ENCODE measurements at places on chromosomes 3 and 15. TPM values are rescaled to one million over a fixed set of nuclear protein-coding genes. Genes with fewer than 3 reads are reported as not detected.

DNA sequence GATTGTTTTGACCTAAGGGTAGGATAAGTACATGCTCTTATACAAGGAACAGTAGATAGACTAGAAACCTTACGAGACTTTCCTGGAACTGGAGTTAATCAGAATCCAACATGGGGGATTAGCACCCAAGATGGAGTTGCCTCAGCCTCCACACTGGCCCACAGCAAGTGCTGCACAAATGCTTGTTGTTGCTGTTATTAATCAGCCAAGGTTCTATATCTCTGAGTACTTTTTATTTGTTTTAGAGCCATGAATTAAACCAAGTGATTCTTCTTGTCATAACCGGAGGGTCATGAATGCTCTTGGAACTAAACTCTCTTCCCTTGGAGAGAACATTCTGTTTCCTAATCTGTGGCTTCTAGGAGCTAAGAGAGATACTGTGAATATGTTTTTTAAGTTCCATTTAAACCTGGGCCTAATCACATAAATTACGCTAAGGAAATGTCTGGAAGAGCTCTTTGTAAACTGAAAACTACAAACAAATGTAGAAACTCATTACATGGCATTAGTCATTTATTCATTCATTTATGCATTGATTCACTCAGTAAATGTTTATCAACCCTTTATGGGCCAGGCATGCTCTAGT, 5.7 kb upstream of the IL16 start:
- no peak for ATAC-seq

DNA sequence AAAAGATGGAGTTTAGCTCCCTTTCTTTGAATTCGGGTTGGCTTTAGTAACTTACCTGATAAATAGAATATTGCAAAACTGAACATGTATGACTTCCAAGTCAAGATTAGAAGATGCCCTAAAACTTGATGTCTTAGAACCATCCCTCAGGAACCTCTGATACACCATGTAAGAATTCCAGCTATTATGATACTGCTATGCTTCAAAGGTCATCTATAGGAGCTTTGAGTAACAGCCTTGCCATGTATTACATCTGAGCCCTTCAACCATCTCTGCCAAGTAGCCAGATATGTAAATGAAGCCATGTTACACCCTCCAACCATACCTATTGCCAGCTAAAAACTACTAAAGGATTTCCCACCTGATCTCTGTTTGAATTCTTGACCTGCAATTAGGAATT, 854.2 kb downstream of the SI start:
- no peak for ATAC-seq

GRCh38 chr15:30940359-30940758, 36.6 kb downstream of the FAN1 start:
- ATAC-seq: no peak

Gene TGFBR2
- total RNA-seq: 63.2 TPM

Gene SHC4
- total RNA-seq: 1.0 TPM

DNA sequence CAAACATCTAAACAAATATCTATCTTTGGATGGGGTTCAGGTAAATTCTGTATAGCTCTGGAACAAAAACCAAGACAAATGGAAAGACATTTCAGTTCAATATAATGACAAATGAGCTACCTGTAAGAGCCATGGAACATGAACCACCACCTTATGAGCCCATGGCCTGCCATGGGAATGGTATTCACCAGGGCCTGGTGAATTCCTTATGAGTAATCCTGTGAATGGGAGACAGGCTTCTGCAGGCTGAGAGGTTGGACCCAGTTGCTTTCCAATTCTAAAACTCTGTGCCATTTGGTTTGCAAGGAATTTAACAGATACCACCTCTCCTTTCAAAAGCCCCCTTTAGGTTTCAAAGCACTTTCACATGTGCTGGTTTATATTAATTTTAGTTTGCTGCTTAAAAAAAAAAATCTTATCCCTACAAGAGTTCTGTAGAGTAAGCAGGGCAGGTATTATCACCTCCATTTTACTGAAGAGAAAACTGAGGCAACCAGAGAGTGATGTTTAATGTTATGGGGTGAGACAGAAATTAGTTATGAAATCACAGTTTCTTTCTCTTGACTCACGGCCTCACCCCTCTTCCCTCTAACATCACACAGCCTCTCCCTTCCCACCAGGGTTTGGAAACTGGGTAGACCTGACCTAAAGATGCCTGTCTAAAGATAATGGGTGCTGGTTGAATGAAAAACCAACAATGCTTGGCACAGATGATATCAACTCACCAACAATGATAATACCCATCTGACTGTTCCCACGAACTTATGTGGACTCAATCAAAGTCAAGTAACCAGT, 397.6 kb upstream of the WNT5A start:
- ATAC-seq: no peak

Measured in activated T-helper 17 cell treated with anti-CD3 and anti-CD28 coated beads, Interleukin-2, amount 50 U/mL, for 72 hours (primary cell).